ENCODE measurements at places on chromosomes 1 and 21. TPM values are rescaled to one million over a fixed set of nuclear protein-coding genes. Genes with fewer than 3 reads are reported as not detected.

- DNase-seq, result no peak
- H3K27me3 ChIP-seq, result no peaks in the 10 kb centered on the region
- H3K36me3 ChIP-seq, result no peaks in the 10 kb centered on the region
- no peak overlapping the region for H3K4me3 ChIP-seq
- peaks cover 21% of the 10 kb centered on the region for H3K4me1 ChIP-seq
- no peak overlapping the region for H3K27ac ChIP-seq
Observed at GRCh38 chr1:10528066-10529014, 53.6 kb downstream of the PEX14 start.

DNA sequence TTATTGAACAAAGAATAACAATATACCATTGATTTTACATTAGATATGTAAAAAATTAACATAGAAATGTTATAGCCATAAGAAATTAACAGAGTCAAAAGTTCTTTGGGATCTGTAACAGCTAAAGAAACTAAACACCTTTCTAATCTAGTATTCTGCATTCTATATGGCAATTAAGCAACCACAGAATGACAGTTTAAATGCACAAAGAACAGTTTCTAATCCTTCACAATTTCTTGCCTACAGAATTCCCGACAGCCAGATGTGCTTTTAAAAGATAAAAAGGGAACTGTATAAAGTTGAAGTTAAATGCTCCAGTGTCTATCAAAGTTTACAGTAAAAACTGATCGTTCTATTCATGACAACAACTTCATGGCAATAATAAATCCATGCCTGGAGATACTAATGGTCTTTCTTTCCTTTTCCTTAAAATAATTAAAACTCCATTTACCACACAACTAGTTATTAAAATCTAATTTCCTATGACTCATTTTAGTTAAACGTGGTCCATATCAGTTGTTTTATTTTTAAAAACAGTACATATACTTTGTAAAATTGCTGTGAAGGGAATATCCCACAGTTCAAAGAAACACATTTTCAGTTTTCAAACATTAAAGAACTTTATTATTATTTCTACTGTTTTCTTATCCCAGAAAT is 110.2 kb downstream of the EIF4G3 start:
- H3K36me3 ChIP-seq, result no peaks in the 10 kb centered on the region
- peaks cover 31% of the 10 kb centered on the region for H3K4me1 ChIP-seq
- no peak overlapping the region for H3K4me3 ChIP-seq
- H3K27ac ChIP-seq, result no peak overlapping the region
- DNase-seq, result no peak
- H3K27me3 ChIP-seq, result no peaks in the 10 kb centered on the region

GRCh38 chr1:107824946-107825345 is 140.0 kb downstream of the VAV3 start:
- no peaks in the 10 kb centered on the region for H3K36me3 ChIP-seq
- no peak overlapping the region for H3K4me3 ChIP-seq
- DNase-seq, result no peak
- no peaks in the 10 kb centered on the region for H3K27me3 ChIP-seq

GRCh38 chr21:25638660-25639550 is at the start of gene JAM2:
JAM2 (plus strand) TSS chr21:25639258; CDS start chr21:25639822, 564 bp downstream.
- no peak within 1 kb of the TSS for H3K27ac ChIP-seq
- peak within 1 kb of the TSS; percentile 61 for H3K4me3 ChIP-seq
- H3K27me3 ChIP-seq, result no peaks in the 10 kb centered on the region
- H3K4me1 ChIP-seq, result peaks cover 6% of the 10 kb centered on the region
- no peaks in the 10 kb centered on the region for H3K36me3 ChIP-seq

The TMPRSS15 gene
- not detected for total RNA-seq

The SYTL1 gene
- total RNA-seq, result 60.2 TPM

DNA sequence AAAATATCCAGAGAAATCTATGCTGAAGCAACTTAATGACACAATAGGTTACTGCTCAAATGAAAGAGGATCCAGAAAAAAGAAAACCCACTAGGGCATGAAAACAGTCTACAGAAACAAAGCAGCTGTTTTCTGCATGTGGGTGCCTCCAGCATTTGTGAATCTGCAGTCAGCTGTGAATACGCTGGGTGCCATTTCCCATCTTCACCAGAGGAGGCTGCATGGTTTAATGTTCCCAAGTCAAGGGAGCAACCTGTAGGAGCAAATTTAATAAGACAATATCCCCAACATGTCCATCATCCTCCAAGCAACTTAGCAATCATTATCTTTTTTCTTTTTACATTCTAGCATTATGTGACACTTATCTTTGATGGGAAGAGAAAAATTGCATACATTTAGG is 396.6 kb downstream of the BRINP2 start:
- H3K27ac ChIP-seq, result no peak overlapping the region
- H3K4me3 ChIP-seq, result no peak overlapping the region

- peaks cover 54% of the 10 kb centered on the region for H3K27me3 ChIP-seq
- no peak overlapping the region for H3K27ac ChIP-seq
- H3K4me1 ChIP-seq, result peaks cover 35% of the 10 kb centered on the region
- DNase-seq, result no peak
- H3K4me3 ChIP-seq, result no peak overlapping the region
Observed at GRCh38 chr1:204373911-204374310, 14.2 kb upstream of the PLEKHA6 start.

- no peaks in the 10 kb centered on the region for H3K36me3 ChIP-seq
- no peaks in the 10 kb centered on the region for H3K27me3 ChIP-seq
- no peak for DNase-seq
- peak overlapping the region; percentile 97 for H3K27ac ChIP-seq
- peak overlapping the region; percentile 48 for H3K4me3 ChIP-seq
- H3K4me1 ChIP-seq, result peaks cover 53% of the 10 kb centered on the region
Observed at GRCh38 chr1:248857749-248858095, 1.2 kb downstream of the ZNF692 start.

DNA sequence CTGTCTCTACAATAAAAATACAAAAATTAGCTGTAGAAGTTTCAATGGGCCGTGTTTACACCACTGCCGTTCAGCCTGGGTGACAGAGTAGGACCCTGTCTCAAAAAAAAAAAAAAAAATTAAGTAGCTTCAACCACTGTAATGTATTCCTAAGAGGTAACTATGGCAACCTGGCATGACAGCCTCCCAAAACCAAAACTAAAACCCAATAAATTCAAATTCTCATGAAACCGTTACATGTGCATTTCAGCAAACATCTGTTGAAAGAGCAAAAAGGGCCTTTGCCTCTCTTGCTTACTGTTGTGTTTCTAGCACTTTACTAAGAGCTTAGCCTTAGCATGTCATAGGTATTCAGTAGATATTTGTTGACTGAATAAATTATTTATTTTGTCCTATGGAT is 33.5 kb downstream of the ODR4 start:
- H3K4me1 ChIP-seq, result no peaks in the 10 kb centered on the region
- no peaks in the 10 kb centered on the region for H3K27me3 ChIP-seq
- no peak overlapping the region for H3K27ac ChIP-seq
- H3K36me3 ChIP-seq, result peaks cover 87% of the 10 kb centered on the region

GRCh38 chr1:2525572-2525919 is 850 bp downstream of the PANK4 start:
- no peak for DNase-seq
- H3K36me3 ChIP-seq, result peaks cover 18% of the 10 kb centered on the region
- peak overlapping the region; percentile 83 for H3K27ac ChIP-seq

DNA sequence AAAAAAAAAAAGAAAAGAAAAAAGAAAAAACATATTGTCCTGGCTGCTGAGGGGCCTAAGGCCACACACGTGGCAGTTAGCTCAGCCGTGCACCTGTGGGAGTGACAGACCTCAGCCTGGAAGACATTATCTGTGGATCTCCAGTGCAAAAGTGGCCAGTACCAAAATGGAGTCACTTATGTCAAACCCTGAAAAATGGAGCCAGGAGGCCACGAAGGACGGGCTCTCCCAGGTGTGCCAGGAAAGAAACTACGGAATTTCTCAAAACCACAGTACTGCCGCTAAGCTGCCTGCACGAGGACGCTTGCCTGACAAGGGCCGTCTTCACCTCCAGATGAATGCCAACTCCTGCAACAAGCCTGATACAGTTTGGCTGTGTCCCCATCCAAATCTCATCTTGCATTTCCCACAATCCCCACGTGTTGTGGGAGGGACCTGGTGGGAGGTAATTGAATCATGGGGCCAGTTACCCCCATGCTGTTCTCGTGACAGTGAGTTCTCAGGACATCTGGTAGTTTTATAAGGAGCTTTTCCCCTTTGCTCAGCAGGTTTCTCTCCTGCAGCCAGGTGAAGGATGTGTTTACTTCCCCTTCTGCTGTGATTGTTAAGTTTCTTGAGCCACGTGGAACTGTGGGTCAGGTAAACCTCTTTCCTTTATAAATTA is 5.3 kb upstream of the MIB2 start:
- H3K27ac ChIP-seq, result no peak overlapping the region
- H3K36me3 ChIP-seq, result no peaks in the 10 kb centered on the region
- peaks cover 12% of the 10 kb centered on the region for H3K4me1 ChIP-seq
- DNase-seq, result no peak
- H3K27me3 ChIP-seq, result no peaks in the 10 kb centered on the region
- H3K4me3 ChIP-seq, result no peak overlapping the region

GRCh38 chr1:238961790-238962189 is 424.6 kb upstream of the CHRM3 start:
- H3K27ac ChIP-seq, result no peak overlapping the region
- no peaks in the 10 kb centered on the region for H3K36me3 ChIP-seq
- DNase-seq, result no peak
- no peak overlapping the region for H3K4me3 ChIP-seq
- no peaks in the 10 kb centered on the region for H3K4me1 ChIP-seq

DNA sequence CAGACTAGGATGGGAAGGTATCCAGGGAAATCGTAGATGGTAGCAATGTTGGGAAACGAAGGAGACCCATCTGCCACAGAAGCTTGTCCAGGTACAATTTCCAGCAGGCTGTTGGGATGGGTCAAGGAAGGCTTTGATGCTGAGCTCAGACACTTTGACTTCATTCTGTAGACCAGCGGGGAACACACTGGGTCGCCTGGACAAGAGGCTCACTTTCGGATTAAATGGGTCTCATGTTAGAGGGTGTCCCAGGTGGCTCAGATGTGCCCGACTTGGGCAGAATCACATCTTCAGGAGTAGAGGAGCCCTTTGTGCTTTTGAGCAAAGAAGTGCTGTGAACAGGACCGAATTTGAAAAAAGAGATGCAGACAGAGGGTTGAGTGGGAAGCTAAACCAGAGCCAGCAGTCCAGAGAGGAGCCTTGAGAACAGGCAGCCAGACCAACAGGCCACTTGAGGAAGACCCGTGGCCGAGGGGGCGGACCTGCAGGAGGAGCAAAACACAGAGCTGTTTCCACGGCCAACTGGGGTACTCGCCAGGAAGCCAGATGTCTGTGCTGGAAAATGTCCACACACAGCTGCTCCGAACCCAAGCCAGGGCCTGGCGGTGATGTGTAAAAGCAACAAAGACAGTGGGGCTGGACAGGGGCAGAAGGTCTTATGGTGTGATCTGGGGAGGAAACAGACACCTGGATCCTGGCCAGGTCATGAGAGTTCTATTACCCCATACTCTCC is 146.9 kb downstream of the AJAP1 start:
- no peak overlapping the region for H3K27ac ChIP-seq
- DNase-seq, result peak; percentile 58
- no peaks in the 10 kb centered on the region for H3K27me3 ChIP-seq
- no peak overlapping the region for H3K4me3 ChIP-seq
- H3K4me1 ChIP-seq, result no peaks in the 10 kb centered on the region
- no peaks in the 10 kb centered on the region for H3K36me3 ChIP-seq

The PEX10 gene
- total RNA-seq, result 18.9 TPM

The HOOK1 gene
- total RNA-seq, result 3.7 TPM

- H3K27ac ChIP-seq, result no peak overlapping the region
- H3K27me3 ChIP-seq, result no peaks in the 10 kb centered on the region
- no peak overlapping the region for H3K4me3 ChIP-seq
- no peaks in the 10 kb centered on the region for H3K36me3 ChIP-seq
Observed at GRCh38 chr21:22806278-22806677, 1808.1 kb downstream of the NCAM2 start.

The S100A12 gene
- total RNA-seq, result 270 TPM

DNA sequence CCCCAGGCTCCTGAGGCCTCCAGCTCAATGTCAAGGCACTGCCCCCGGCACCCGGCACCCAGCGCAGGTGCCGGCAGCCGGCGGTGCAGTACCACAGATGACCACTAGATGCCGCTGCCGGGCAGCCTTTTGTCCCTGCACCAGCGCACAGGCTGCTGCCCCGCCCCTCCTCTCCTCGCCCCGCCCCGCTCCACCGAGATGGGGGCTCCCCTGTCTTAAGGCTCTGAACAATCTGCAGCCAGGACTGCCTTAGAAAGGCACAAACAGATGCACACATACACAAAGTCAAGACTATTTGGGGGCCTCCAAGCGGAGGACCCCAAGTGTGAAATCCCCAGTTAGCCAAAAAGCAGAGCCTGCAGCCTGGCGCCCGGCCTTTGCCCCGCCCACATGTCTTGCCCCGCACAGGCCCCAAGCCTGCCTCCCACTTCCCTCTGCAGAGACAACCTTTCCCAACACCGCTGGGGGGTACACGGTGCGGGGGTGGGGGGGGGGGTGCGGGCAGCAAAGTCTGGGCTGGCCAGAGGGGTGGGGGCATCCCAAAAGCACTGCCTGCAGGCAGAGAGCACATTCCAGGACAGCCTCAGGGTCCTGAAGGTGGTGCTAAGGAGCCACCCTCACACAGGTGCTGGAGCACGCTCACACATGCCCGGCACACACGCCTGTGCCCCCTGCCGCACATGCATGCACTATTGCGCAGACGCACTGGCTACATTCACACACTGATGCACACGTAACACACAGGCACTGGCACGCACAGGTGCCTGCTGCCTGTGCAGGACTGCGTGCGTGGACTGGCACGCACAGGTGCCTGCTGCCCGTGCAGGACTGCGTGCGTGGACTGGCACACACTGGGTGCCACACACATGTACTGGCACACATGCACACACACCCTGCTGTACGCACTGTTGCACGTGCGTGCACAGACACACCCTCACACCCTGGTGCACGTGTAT is 37.1 kb downstream of the ARHGEF16 start:
- peak; percentile 95 for DNase-seq
- H3K4me3 ChIP-seq, result no peak overlapping the region
- no peaks in the 10 kb centered on the region for H3K36me3 ChIP-seq

GRCh38 chr1:184027826-184028695 is 9.5 kb downstream of the COLGALT2 start:
- H3K4me1 ChIP-seq, result no peaks in the 10 kb centered on the region
- H3K36me3 ChIP-seq, result no peaks in the 10 kb centered on the region
- no peaks in the 10 kb centered on the region for H3K27me3 ChIP-seq
- DNase-seq, result no peak
- no peak overlapping the region for H3K4me3 ChIP-seq
- no peak overlapping the region for H3K27ac ChIP-seq

- peaks cover 37% of the 10 kb centered on the region for H3K36me3 ChIP-seq
- no peaks in the 10 kb centered on the region for H3K27me3 ChIP-seq
- no peak for DNase-seq
- no peak overlapping the region for H3K27ac ChIP-seq
- H3K4me3 ChIP-seq, result no peak overlapping the region
- peaks cover 34% of the 10 kb centered on the region for H3K4me1 ChIP-seq
Observed at GRCh38 chr1:96747565-96747964, 26.0 kb downstream of the PTBP2 start.

The NUDT4B gene
- not detected for total RNA-seq

Measured in spleen (tissue), 13 donors.